Stimulated activated CD4-positive, alpha-beta T cell treated with anti-CD3 and anti-CD28 coated beads, Interleukin-15, amount 100 ng/mL, for 1 hour (primary cell): ENCODE measurements at places on chromosomes 6 and 20.

GRCh38 chr20:37681384-37682112 lies 12.3 kb upstream of the CTNNBL1 start:
- no peak for DNase-seq

DNA sequence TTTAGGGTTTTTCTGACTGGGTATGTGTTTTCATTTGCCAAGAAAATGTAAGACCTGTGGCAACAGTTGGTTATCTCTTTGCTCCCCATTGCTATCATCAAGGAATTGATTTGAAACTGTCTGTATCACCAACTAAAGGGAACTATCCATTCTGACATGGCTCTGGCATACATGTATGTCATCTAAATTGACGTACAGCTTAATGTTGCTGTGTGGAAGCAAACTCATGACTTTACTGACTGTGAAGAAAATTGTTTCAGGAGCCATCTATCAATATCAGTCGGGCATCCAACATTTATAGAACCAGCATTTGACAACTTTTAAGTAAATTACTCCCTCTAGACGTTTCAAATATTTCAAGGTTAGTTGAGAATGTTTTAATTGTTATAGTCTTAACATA lies 555.8 kb upstream of the EPHA7 start:
- no peak for DNase-seq

DNA sequence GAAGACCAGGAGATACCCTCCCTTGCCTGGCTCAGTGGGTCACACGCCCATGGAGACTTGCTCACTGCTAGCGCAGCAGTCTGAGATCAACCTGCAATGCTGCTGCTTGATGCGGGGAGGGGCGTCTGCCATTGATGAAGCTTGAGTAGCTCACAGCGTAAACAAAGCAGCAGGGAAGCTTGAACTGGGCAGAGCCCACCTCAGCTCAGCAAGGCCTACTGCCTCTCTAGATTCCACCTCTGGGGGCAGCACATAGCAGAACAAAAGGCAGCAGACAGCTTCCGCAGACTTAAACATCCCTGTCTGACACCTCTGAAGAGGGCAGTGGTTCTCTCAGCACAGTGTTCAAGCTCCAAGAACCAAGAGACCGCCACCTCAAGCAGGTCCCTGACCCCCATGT lies 271.3 kb downstream of the ESR1 start:
- DNase-seq: no peak

DNA sequence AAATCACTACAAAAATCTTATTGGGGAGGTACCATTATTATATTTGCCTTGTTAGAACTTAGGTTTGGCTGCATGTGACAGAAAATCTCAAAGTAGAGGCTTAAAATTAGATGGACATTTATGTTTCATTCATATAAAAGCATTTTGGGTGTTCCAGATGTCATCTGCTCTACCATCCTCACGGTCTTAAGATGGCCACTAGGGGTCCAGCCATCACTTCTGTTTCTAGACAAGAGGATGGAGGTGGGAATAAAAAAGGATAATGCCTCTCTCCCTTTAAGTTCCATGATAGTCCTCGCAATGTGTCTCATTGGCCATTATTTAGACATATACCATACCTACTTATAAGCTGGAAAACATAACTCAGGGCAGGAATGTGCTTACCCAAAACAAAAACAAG lies 929.5 kb downstream of the KIF16B start:
- DNase-seq: no peak

GRCh38 chr6:155486721-155487294 lies 31.2 kb upstream of the NOX3 start:
- DNase-seq: no peak

DNA sequence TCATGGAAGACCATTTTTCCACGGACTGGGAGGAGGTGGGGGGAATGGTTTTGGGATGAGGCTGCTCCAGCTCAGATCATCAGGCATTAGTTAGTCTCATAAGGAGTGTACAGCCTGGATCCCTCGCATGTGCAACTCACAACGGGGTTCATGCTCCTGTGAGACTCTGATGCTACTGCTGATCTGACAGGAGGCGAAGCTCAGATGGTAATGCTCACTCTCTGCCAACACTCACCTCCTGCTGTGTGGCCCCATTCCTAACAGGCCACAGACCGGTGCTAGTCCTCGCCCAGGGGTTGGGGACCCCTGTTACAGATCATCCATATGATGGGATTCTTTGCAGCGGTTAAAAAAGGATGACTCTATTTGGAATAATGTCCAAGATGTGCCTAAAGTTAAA lies 27.6 kb upstream of the BMP7 start:
- DNase-seq: no peak

- DNase-seq: no peak
These were observed 75.3 kb downstream of the ELOVL2 start for GRCh38 chr6:10968776-10969175.

DNA sequence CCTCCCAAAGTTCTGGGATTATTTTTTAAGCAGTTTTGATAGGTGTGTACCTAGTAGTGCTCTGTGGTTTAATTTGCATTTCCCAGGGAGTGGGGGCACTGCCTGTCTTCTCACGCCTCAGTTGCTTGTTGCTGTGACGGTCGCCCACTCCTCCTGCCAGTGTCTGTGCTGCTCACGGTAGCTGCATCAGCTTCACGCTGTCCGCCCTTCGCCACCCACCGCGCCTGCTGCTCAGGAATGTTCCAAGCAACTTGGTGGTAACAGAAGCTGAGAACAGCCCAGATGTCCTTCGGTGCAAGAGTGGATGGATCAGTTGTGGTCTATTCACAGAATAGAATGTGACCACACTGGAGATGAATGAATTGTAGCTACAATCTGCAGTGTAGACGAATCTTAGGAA lies 22.9 kb downstream of the DNAJC5 start:
- no peak for DNase-seq

GRCh38 chr20:64025101-64025825 lies 10.7 kb upstream of the C20orf204 start:
- no peak for DNase-seq
